ENCODE measurements at places on chromosomes 1 and 21.

- DNase-seq: peak; percentile 93
Observed at GRCh38 chr1:8017495-8018197, 8.5 kb downstream of the ERRFI1 start.

DNA sequence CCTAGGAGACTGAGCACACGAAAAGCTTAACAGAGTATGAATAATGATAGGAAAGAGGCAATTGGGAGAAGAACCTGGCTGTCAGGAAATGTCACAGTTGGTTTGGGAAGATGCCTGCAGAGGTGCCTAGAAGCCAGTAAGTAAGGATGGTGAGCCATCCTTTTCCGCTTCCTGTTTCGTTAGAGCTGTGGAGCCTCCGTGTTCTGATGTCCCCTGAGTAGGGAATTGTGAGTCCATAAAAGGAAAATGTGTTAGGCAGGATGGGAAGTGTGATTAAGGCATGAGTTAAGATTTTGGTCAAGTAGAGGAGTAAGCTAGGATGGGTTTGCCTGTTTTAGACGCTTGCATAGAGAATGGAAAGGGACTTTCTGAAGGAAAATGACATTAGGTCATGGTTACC is 9.0 kb downstream of the CLIC4 start:
- no peak for DNase-seq

GRCh38 chr1:83970802-83971201 is 28.1 kb downstream of the TTLL7 start:
- DNase-seq: no peak

DNA sequence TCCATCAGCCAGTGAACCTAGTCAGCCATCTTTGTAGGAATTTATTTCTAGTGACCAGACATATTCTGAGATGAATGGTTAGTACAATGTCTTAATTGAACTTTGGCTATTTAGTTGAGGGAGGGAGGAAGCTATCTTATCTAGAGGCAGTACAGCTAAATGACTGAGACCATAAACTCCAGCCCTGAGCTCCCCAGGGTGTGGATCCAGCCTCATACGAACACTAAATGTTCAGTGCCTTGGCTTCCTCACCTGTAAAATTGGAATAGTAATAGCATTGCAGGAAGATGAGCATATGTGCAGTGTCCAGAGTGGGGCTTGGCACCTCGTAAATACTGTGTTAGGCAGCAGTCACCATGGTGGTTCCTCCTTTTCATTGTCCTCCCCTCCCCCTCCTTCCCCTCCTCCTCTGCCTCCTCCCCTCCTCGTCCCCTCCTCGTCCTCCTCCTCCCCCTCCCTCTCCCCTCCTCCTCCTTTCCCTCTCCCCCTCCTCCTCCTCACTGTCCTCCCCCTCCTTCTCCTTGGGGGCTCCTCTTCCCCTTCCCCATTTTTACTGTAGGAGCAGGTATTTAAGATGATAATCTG is 108.2 kb downstream of the GALNT2 start:
- DNase-seq: no peak

DNA sequence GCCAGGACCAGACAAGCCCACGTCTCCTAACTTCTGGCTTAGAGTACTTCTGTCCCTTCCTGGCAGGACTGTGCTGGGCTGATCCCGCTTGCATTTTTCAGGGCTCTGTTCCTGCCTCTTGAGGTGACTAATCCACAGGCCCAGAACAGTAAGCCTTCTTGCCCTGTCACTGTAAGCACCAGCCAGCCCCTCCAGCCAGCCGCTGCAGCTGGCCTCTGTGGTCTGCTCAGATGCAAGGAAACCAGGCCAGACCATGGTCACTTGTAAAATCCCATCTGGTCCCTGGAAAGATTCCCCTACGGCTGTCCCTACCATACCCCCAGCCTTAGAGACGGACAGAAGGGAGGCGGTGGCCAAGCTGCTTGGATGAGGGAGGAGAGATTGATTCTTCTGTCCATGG is 74.2 kb downstream of the KIRREL1 start:
- DNase-seq: no peak
